ENCODE measurements at places on chromosomes 3 and 15.
A peak's percentile ranks its signal among the peaks of the same experiment; 100 is the strongest.

DNA sequence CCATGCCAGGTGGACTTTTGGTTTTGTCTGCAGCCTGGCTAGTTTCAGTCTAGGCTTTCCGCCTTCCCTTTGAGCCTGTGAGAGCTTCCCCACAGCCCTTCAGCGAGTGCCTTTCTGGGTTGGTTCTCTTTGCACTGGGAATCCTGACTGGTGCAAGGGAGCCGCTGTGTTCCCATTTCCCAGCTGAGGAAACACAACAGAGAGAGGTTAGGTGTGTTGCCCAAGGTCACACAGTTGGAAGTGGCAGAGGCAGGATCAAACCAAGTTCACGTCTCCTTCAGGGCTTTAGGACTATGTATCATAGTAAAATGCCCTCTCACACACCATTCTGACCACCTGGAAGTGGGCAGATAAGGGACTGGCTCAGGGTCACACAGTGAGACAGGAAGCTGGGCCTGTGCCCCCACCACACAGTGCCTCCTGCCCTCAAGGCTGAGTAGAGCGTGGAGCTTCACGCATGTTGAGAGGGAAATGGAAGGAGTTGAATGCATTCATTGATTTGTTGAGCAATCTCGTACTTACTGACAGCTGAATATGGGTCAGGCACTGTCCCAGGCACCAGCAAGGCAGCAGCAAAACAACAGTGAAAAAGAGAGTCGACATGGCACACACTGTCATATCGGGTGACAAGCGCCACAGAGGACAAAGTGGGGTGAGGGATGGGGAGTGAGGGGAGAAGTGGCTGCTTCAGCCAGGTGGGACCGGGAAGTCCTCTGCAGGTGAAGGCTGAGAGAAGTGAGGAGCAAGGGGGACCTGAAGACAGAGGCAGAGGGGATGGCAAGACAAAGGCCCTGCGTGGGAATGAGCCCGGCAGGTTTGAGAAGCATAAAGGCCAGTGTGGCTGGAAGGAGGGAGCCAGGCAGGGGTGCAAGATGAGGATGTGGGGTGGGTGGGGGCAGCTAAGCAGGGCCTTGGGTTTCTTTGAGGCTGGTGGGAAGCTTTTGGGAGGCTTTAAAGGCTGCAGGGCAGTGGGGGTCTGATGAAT, 12.3 kb upstream of the ANPEP start:
- no peak for DNase-seq

GRCh38 chr15:66581972-66582537, 16.3 kb upstream of the LCTL start:
- DNase-seq = no peak

GRCh38 chr3:44772099-44772442, 10.5 kb downstream of the KIF15 start:
- DNase-seq = no peak

DNA sequence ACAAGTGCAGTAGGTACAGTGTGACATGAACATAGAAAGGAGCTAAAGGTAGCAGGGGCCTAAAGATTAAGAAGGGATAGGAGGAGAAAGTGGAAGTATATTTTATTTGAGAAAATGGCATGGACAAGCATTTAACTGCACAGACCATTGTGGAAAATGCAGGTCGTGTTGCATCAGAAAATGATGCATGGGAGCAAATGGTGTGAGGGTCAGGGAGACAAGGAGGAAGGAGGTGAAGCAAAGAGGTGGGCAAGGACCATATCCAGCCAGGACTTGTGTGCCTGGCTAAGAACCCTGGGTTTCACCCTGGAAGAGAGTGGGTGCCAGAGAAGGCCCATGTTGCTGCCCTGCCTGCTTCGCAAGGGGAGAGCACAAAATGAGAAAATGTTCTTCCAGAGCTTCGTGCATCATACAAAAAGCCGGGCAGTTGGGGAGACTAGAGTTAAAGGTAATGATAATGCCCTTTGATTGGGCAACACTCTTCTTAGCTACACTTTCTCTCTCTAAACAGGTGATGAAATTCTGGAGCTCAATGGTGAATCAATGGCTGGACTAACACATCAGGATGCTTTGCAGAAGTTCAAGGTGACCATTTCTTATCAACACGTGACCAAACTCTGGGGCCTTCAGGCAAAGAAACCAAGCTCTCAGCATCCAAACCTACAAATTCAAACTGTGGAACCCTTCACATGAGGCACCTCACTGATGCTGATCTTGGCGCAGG, 45.5 kb downstream of the STARD5 start:
- no peak for DNase-seq

GRCh38 chr3:15116032-15116669, 17.2 kb upstream of the RBSN start:
- DNase-seq = peak; percentile 35

DNA sequence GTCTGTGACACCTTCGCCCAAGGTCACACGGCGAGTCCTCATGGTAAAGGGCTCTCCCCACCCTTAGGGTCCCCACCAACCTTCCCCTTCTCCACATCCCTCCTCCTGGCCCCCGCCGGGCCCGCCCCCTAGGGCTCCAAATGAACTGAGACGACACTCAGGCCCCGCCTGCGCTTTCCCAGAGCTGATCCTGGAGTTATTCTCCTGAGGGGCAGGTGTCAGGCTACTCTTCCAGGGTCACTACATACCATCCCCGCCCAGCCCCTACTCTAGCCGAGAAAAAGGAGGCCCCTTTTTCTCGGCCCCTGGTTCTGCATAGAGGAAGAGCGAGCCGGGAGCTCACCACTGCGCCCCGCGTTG, 292 bp downstream of the USP4 start:
- DNase-seq = no peak

DNA sequence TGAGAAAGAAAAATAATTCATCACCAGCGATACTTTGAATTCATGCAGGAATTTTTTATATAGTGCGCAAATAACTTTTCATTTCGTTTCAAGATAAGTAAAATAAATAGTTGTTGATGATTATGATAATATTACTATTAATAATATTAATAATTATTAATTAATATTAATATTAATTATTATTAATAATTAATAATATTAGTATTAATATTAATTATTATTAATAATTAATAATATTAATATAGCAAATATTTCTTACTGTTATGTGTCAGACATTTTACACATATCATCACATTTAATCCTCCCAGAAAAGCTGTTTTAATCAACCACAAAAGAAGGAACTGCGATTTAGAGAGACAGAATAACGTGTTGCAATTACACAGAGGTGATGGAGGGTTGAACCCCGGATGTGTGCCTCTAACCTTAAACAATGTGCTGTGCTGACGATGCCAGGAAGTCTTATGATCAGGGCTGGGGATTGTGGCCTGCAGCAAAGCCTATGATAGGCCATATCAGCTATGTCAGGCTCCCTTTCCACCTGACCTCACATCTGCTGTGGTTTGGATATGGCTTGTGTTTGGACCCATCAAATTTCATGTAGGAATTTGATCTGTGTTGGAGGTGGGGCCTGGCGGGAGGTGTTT, 263.5 kb upstream of the NR2F2 start:
- no peak for DNase-seq

- DNase-seq = peak; percentile 84
Measured at GRCh38 chr15:79310612-79310984, 314 bp upstream of the TMED3 start.

- peak; percentile 21 for DNase-seq
Measured at GRCh38 chr3:12644331-12644937, 19.5 kb downstream of the RAF1 start.

Data from Karpas-422 (cell line).